Thoracic aorta (tissue), 2 donors: ENCODE measurements at places on chromosomes 7 and 10. TPM values are rescaled to one million over a fixed set of nuclear protein-coding genes. Genes with fewer than 3 reads are reported as not detected.

GRCh38 chr10:16510843-16511242 lies 10.8 kb downstream of the C1QL3 start:
- no peaks in the 10 kb centered on the region for H3K27me3 ChIP-seq
- no peaks in the 10 kb centered on the region for H3K4me1 ChIP-seq
- H3K4me3 ChIP-seq, result no peak overlapping the region
- H3K36me3 ChIP-seq, result no peaks in the 10 kb centered on the region
- no peak for DNase-seq

GRCh38 chr10:103854686-103855391 lies 537 bp downstream of the SH3PXD2A start:
- H3K27ac ChIP-seq, result no peak overlapping the region
- H3K36me3 ChIP-seq, result no peaks in the 10 kb centered on the region
- H3K4me3 ChIP-seq, result peak overlapping the region; percentile 81
- DNase-seq, result no peak
- peaks cover 57% of the 10 kb centered on the region for H3K4me1 ChIP-seq
- no peaks in the 10 kb centered on the region for H3K27me3 ChIP-seq

DNA sequence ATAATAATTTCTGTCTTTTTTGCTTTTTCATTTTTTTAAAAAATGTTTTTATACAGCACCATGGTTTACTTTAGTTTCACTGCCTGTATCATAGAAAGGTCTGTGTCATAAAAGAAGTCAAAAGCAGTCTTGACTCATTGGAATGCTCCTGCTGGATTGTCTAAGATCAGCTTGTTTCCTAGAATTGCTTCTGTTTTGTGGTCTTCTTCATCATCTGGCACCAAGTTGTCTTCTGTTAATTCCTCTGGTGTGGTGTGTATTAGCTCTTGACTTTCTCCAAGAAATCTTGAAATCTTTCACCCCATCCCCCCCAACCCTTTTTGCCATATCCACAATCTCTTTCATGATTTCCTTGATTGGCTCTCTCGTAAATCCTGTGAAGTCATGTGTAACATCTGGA lies 250.3 kb upstream of the CXCL12 start:
- H3K36me3 ChIP-seq, result no peaks in the 10 kb centered on the region
- H3K27ac ChIP-seq, result no peak overlapping the region
- H3K4me1 ChIP-seq, result no peaks in the 10 kb centered on the region
- DNase-seq, result no peak
- no peak overlapping the region for H3K4me3 ChIP-seq

- no peaks in the 10 kb centered on the region for H3K27me3 ChIP-seq
- no peak for DNase-seq
- no peak overlapping the region for H3K4me3 ChIP-seq
- no peak overlapping the region for H3K27ac ChIP-seq
Measured at GRCh38 chr7:104123786-104124185, 84.0 kb downstream of the ORC5 start.

- H3K27me3 ChIP-seq, result no peaks in the 10 kb centered on the region
- no peaks in the 10 kb centered on the region for H3K36me3 ChIP-seq
- DNase-seq, result no peak
Measured at GRCh38 chr10:63324495-63324854, 141.3 kb downstream of the JMJD1C start.

DNA sequence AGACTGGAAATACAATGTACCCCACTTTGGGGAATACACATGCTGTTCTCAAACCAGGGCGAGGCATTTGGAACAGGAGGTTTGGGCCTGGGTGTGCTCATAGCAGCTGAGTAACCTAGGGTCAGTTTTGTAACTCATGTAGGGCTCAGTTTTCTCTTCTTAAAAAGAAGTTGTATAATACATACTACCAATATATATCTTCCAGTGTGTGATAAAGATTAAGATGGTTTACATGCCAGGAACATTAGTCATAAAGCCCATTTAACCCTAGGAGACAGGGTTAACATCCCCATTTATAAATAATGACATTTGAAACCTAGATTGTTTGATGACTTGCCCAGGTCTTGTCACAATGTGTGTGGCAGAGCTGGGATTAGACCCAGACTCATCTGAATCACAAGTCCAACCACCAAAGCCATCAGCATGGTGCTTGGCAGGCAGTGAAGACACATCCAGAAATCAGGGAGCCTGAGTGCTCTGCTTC lies 6.0 kb downstream of the AKR1B10 start:
- H3K36me3 ChIP-seq, result no peaks in the 10 kb centered on the region
- no peaks in the 10 kb centered on the region for H3K4me1 ChIP-seq
- no peak overlapping the region for H3K27ac ChIP-seq
- DNase-seq, result no peak
- H3K27me3 ChIP-seq, result no peaks in the 10 kb centered on the region
- H3K4me3 ChIP-seq, result no peak overlapping the region

DNA sequence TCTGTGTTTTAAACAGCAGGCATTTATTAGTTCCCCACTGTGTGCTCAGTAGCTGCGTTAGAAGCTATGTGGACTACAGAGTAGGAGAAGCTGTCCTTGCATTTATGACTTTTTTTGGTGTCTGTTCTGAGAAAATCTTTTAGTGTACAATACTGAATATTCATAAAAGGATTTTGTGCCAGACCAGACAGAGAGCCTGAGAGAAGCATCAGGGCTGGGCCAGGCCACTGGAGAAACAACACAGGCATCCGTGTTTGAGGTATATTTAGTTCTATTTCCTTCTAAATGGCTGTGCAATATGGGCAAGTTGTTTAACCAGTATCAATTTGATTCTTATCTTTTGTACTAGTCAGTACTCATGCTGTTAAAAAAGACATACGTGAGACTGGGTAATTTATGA lies 182.8 kb downstream of the SH2D4B start:
- no peaks in the 10 kb centered on the region for H3K27me3 ChIP-seq
- no peak for DNase-seq

DNA sequence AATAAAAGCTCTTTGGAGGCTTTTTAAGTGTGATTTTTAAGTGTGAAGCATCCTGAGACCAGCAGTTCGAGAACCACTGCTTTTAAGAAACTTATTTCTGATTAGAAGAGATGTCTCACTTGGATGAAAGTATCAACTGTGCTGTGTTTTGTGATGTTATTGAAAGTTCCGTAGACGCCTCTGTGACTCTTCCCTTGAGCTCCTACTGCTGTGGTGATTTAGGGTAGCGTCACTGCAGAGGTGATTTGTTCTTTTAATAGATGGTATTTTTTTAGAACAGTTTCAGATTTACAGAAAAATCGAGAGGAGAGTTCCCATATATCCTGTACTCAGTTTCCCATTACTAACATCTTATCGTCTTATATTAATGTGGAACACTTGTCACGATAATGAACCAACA lies 29.5 kb downstream of the FBH1 start:
- no peak overlapping the region for H3K4me3 ChIP-seq
- no peaks in the 10 kb centered on the region for H3K4me1 ChIP-seq
- H3K27me3 ChIP-seq, result no peaks in the 10 kb centered on the region
- peaks cover 72% of the 10 kb centered on the region for H3K36me3 ChIP-seq
- no peak for DNase-seq
- no peak overlapping the region for H3K27ac ChIP-seq

GRCh38 chr7:111832174-111832573 lies 269.9 kb upstream of the IMMP2L start:
- H3K4me3 ChIP-seq, result no peak overlapping the region
- no peaks in the 10 kb centered on the region for H3K4me1 ChIP-seq
- H3K27me3 ChIP-seq, result no peaks in the 10 kb centered on the region
- H3K36me3 ChIP-seq, result no peaks in the 10 kb centered on the region

The EGR2 gene
- 3.3 TPM for total RNA-seq

DNA sequence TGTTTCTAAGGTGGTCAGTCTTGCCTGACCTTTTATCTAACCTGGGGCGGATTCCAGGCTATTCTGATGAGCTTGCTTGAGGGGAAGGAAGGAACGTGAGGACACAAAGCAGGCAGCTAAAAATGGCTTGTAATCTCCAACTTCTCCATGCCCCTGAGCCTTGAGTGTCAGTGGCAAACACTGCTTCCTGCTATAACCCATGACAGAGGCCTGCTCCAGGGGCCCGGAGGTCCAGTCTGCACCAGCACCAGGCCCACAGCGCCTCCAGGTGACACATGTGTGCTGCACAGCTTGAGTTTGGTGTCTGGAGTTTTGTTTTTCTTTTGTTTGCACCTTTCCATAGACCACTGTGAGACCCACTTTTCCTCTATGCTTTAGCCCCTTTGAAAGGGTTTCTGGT lies 207.9 kb downstream of the PAXIP1 start:
- H3K27ac ChIP-seq, result no peak overlapping the region
- no peak overlapping the region for H3K4me3 ChIP-seq
- H3K4me1 ChIP-seq, result no peaks in the 10 kb centered on the region
- H3K36me3 ChIP-seq, result no peaks in the 10 kb centered on the region

The GDF2 gene
- total RNA-seq, result not detected

GRCh38 chr7:96182424-96183158 lies 139.3 kb downstream of the SLC25A13 start:
- H3K4me1 ChIP-seq, result peaks cover 1% of the 10 kb centered on the region
- no peak overlapping the region for H3K4me3 ChIP-seq
- H3K27me3 ChIP-seq, result no peaks in the 10 kb centered on the region

GRCh38 chr7:77855371-77856083 lies 57.0 kb downstream of the PHTF2 start:
- H3K4me1 ChIP-seq, result no peaks in the 10 kb centered on the region
- no peaks in the 10 kb centered on the region for H3K27me3 ChIP-seq
- no peak overlapping the region for H3K27ac ChIP-seq
- DNase-seq, result no peak

GRCh38 chr10:7350541-7351195 lies 60.2 kb downstream of the SFMBT2 start:
- H3K4me3 ChIP-seq, result no peak overlapping the region
- H3K36me3 ChIP-seq, result no peaks in the 10 kb centered on the region
- no peak overlapping the region for H3K27ac ChIP-seq
- DNase-seq, result no peak

GRCh38 chr7:125326666-125327255 lies 397.1 kb upstream of the POT1 start:
- H3K4me3 ChIP-seq, result no peak overlapping the region
- H3K4me1 ChIP-seq, result no peaks in the 10 kb centered on the region
- DNase-seq, result no peak
- H3K27ac ChIP-seq, result no peak overlapping the region
- H3K36me3 ChIP-seq, result no peaks in the 10 kb centered on the region
- no peaks in the 10 kb centered on the region for H3K27me3 ChIP-seq

DNA sequence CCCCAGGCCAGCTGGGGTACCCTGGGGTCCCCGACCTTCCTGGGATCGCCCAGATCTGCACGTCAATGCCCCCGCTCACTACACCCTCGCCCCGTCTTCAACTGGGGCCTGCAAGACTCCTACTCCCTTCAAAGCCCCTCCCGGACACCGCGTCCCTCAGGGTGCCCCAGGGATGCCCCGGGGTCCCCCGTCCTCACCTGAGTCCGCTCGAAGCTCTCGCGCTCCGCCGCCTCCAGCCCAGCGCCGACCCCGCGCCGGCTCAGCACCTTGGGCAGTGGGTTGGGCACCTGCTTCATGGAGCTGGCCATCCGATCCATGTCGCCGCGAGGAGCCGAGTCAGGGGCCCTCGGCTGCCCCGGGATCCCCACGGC lies at the start of gene HIP1:
Gene HIP1, minus strand, starts transcription at position 338 of the 371 bp plus-strand sequence. Its CDS starts 21 bp downstream, at position 317.
- H3K4me3 ChIP-seq, result peak within 1 kb of the TSS; percentile 100
- peak; percentile 7 for DNase-seq
- peak within 1 kb of the TSS; percentile 88 for H3K27ac ChIP-seq
- H3K36me3 ChIP-seq, result no peaks in the 10 kb centered on the region
- peaks cover 39% of the 10 kb centered on the region for H3K4me1 ChIP-seq

The GRID1 gene
- 0.27 TPM for total RNA-seq

DNA sequence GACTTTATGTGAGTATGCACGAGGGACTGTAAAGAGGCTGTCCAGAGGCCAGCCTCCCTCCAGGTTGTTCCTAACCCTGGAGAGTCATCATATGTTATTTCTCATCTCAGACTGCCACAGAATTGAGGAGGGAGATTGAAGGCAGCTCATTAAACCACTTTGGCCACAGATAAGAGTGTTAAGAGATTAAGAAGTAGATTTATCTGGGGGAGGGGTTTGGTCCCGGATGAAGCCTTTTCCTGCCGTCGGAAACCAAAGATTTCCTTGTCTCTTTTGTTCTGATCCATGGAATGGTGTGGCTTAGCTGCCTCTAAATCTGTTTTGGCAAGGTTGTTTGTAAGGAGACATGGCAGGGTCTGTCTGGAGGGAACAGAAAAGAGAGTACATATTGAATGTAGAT lies 338.8 kb downstream of the AUTS2 start:
- H3K27ac ChIP-seq, result no peak overlapping the region
- H3K4me3 ChIP-seq, result no peak overlapping the region
- DNase-seq, result no peak

DNA sequence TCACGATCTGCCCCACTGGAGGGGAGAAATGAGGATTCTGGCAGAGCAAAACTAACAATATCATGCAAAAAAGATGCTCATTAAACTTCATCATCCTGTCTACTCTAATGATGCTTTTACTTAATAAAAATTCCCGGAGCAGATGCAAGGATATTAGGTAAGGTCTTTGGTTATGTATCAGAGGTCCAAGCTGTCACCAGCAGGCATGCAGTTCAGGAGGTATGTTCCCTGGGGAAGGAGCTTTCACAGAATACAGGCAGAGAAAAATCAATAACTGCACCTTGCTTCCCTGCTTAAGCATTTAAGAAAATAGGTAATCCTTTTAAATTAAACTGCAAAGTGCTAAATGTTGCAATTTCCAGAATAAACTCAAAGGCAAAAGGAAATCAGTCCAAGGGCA lies 81.6 kb upstream of the C1QL3 start:
- H3K27ac ChIP-seq, result no peak overlapping the region
- H3K4me3 ChIP-seq, result no peak overlapping the region
- DNase-seq, result no peak
- H3K27me3 ChIP-seq, result no peaks in the 10 kb centered on the region
- peaks cover 25% of the 10 kb centered on the region for H3K4me1 ChIP-seq
- H3K36me3 ChIP-seq, result no peaks in the 10 kb centered on the region

- no peaks in the 10 kb centered on the region for H3K36me3 ChIP-seq
- no peak for DNase-seq
- H3K27me3 ChIP-seq, result no peaks in the 10 kb centered on the region
- no peak overlapping the region for H3K4me3 ChIP-seq
- H3K27ac ChIP-seq, result no peak overlapping the region
Measured at GRCh38 chr7:4612237-4612636, 69.9 kb upstream of the FOXK1 start.

DNA sequence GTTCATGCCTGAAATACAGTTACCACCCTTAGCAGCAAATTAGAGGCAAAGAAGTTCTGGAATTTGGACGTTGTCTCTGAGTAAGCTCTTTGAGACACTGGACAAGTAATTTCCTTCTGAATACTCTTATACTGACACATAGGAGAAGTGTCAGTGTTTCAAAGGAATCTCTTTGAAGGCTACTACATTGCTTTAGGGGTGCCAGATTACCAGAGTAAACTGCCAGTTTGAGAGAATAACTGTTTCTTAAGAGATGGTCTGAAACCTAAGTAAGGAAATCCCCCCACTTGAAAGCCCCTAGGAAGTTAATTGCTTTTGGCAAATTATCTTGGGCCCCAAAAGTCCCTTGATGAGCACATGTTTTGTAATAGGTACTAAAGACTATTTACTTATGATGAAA lies 3.4 kb downstream of the FAS start:
- no peaks in the 10 kb centered on the region for H3K36me3 ChIP-seq
- H3K4me1 ChIP-seq, result peaks cover 27% of the 10 kb centered on the region
- DNase-seq, result no peak

The CCT6A gene
- 41.8 TPM for total RNA-seq
